PC-9 (cell line): ENCODE measurements at places on chromosomes 1 and 21. TPM values are rescaled to one million over a fixed set of nuclear protein-coding genes. Genes with fewer than 3 reads are reported as not detected.

DNA sequence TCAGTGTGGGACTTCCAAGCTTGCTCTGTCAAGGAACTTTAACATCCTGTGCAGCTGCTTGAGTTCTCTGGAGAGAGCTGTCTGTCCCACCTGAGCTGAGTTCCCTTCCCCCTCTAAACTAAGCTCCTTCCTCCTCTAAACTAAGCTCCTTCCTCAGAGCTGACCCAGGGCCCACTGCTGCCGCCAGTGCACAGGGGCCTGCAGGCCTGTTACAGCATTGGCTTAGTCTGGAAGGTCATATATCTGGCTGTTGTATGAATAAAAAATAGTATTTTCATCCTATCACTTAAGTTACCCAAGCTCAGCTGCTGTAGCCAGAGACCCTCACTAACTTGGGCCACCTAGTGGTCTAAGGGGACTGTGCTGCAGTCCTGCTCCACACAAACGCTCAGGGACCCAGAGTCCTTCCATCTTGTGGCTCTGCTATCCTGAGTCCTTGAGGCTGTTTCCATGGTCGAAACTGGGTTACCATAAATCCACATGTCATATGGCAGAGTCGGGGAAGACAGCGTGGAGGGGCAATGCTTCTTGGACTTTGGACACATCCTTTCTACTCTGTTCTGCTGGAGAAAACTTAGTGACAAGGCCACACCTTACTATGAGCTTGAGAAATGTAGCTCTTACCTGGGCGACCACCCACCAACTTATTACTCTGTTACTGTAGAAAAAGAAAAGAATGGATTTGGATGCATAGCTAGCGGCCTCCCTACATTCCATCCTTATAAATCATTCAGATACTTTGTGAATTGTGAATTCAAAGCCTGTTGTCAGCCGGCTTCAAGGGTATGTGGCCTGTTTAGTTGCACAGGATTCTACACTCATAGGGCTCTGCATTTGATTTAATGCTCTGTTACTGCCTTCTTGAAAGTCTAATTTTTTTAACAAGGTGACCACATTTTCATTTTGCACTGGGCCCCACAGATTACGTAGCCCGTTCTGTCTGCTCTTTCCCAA lies 71.4 kb upstream of the GCLM start:
- DNase-seq: no peak

SLAMF8 gene
- total RNA-seq: not detected in 2 replicates

NTMT2 gene
- total RNA-seq: not detected in 2 replicates

C1orf53 gene
- total RNA-seq: 6.0 and 9.5 TPM in 2 replicates

- DNase-seq: no peak
These were observed 30.0 kb upstream of the C1orf185 start for GRCh38 chr1:51072043-51072439.

DNA sequence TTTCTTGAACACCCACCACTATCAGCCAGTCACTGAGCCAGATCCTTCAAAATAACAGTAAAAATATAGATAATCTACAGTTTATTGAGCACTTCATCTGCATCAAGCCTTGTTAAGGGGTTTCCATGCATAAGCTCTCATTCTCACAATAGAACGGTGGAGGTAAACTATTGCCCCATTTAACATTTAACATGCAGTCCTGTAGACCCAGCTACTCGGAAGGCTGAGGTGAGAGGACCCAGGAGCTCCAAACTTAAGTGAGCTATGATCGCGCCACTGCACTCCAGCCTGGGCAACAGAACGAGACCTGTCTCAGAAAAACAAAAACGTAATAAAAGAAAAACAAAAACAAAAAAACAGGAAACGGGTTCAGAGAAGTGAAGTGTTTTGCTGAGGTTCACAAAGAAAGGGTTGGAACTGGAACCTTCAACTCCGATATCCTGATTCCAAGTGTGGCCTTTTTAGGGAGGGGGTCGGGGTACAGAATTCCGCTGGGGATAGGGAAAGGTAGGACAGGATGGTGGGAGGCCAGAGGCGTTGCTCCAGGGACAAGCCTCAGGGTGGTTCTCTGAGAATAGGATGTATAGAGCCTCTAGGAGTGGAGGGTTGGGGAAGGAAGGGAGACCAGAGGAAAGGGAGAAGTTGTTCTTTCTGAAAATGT lies 11.6 kb upstream of the SESN2 start:
- DNase-seq: no peak

GRCh38 chr1:64983110-64983509 lies 16.8 kb upstream of the JAK1 start:
- DNase-seq: peak; percentile 94

- DNase-seq: peak; percentile 59
These were observed 639.5 kb downstream of the MATN1 start for GRCh38 chr1:30083800-30084464.

GRCh38 chr1:36889478-36890226 lies 144.7 kb downstream of the GRIK3 start:
- DNase-seq: no peak

- peak; percentile 25 for DNase-seq
These were observed 34.0 kb downstream of the OPRD1 start for GRCh38 chr1:28845786-28846543.

- no peak for DNase-seq
These were observed 10.0 kb downstream of the NBPF3 start for GRCh38 chr1:21449906-21450305.

GRCh38 chr1:54328066-54328636 lies 78.0 kb downstream of the SSBP3 start:
- DNase-seq: no peak

- DNase-seq: peak; percentile 40
These were observed 27.9 kb downstream of the RGS5 start for GRCh38 chr1:163174524-163175437.

GRCh38 chr1:23421753-23422240 lies 2.8 kb downstream of the TCEA3 start:
- DNase-seq: no peak

DNA sequence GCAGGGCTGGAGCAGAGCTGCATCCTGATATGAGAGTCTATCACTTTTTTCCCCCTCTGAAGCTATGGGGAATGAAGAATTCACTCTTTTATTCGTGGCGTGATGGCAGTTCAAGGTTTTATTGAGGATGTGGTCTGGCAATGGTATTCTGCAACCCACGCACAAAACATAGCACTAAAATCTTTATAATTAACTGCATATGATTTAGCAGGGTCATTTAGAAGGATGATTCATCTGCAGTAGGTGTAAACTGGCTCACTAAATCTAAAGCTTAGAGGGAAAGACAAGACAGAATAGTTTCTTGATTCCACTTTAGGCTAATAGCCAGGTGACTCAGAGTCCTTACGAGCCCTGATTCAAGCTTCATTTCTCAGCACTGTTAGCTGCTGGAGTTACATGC lies 25.0 kb upstream of the CHRM3 start:
- no peak for DNase-seq

- DNase-seq: peak; percentile 95
These were observed at the start of gene FRRS1 for GRCh38 chr1:99766378-99766800. Gene FRRS1, minus strand, starts transcription at chr1:99766635. Its CDS starts 17,867 bp downstream, at chr1:99748768.

ERICH3 gene
- total RNA-seq: not detected in 2 replicates

RAB7B gene
- total RNA-seq: not detected in 2 replicates

DNA sequence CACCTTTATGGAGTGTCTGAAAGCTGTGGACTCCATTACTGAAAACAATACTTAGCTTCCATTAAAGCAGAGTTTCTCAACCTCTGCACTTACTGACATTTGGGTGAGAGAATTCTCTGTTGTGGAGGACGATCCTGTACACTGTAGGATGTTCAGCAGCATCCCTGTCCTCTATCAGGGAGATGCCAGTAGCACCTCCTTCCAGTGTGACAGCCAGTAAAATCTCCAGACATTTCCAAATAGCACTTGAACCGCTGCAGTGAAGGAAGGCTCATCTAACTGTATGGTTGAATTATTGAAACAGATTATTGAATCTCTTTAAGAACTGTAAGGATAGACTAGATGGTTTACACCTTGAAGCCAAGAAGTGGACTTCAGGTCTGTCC lies 3.1 kb downstream of the PRDM2 start:
- no peak for DNase-seq

PEX19 gene
- total RNA-seq: 50.1 and 52.5 TPM in 2 replicates

DNA sequence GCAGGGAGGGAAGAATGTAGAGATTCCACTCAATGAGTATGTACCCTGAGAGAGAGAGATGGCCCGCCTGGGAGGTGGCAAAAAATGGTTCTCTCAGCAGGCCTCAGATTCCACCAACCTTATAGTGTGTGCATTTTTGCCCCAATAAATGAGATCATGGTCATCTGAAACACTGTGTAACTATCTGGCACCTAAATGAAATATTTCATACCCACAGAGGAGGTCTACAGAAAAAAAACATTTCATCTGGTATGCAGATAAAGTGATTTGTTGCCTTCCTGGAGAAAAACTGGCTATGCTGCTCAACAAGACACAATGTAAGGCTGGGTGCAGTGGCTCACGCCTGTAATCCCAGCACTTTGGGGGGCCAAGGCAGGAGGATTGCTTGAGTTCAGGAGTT lies 4.9 kb downstream of the TMCO2 start:
- no peak for DNase-seq

CLCNKA gene
- total RNA-seq: 1.0 and 1.1 TPM in 2 replicates

GRCh38 chr1:23091545-23091944 lies 72.3 kb downstream of the KDM1A start:
- no peak for DNase-seq

GRCh38 chr1:59074598-59074997 lies 222.3 kb upstream of the FGGY start:
- no peak for DNase-seq

- DNase-seq: no peak
These were observed 23.6 kb downstream of the XCL2 start for GRCh38 chr1:168520052-168520751.

- no peak for DNase-seq
These were observed 96.7 kb upstream of the HP1BP3 start for GRCh38 chr1:20883766-20884165.

VANGL1 gene
- 33.4 and 43.0 TPM in 2 replicates for total RNA-seq

- DNase-seq: peak; percentile 38
These were observed 228.8 kb downstream of the COL11A1 start for GRCh38 chr1:102879439-102879993.

GRCh38 chr1:204098683-204099082 lies 25.8 kb downstream of the SOX13 start:
- no peak for DNase-seq

- peak; percentile 39 for DNase-seq
These were observed 69.8 kb downstream of the MEGF6 start for GRCh38 chr1:3541465-3541864.

OR2L5 gene
- not detected in 2 replicates for total RNA-seq

RAB42 gene
- 7.6 and 13.2 TPM in 2 replicates for total RNA-seq

BARHL2 gene
- total RNA-seq: not detected in 2 replicates

TMEM79 gene
- total RNA-seq: 10.4 and 12.8 TPM in 2 replicates

- no peak for DNase-seq
These were observed 12.0 kb upstream of the VWA5B1 start for GRCh38 chr1:20278692-20279130.

GRCh38 chr1:233885196-233885920 lies 19.1 kb upstream of the SLC35F3 start:
- DNase-seq: no peak

CTTNBP2NL gene
- total RNA-seq: 28.7 and 32.2 TPM in 2 replicates

CFAP107 gene
- not detected in 2 replicates for total RNA-seq

DNA sequence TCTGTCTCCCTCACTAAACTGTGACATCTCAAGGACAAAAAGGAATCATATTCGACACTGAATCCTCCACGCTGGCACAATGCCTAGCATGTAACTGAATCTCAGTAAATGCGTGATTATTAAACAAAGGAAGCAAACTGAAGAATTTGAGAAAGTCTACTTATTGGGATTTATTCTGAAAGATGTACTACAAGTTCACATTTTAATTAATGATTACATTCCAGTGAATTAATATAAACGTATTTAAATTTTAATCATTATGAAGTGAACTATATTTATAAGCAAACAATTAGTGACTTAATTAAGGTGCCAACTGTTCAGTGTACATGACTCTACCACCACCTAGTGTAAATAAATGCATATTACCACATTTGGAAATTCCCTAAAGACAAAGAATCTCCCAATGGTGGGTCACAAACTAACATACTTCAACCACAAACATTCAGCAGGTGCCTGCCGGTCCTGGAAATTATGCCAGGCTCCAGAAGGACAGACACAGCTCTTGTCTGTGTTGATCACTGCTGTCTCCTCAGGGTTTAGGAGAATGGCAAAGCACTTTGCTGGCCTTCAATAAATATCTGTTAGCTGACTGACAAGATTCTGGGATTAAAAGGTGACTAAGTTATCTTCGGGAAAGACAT lies 56.3 kb downstream of the SMYD3 start:
- DNase-seq: no peak

DNA sequence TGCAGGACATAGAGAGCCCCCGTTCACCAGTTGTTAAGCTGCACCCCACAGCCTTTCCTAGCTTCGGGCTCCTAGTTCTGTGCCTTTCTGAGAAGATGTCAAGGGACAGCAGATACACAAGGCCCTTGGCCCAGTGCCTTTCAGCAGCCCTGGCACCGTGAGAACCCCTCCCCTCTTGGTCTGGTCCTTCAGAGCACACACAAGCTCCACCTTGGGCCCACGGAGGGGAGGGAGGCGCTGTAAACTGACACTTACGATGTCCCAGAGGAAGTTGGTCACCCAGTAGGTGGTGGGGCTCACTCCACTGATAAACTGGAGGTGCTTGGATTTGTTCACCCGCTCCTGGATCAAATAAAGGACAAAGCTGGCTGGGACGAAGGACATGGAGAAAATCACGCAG lies 101.6 kb downstream of the ABCA4 start:
- DNase-seq: no peak

DNA sequence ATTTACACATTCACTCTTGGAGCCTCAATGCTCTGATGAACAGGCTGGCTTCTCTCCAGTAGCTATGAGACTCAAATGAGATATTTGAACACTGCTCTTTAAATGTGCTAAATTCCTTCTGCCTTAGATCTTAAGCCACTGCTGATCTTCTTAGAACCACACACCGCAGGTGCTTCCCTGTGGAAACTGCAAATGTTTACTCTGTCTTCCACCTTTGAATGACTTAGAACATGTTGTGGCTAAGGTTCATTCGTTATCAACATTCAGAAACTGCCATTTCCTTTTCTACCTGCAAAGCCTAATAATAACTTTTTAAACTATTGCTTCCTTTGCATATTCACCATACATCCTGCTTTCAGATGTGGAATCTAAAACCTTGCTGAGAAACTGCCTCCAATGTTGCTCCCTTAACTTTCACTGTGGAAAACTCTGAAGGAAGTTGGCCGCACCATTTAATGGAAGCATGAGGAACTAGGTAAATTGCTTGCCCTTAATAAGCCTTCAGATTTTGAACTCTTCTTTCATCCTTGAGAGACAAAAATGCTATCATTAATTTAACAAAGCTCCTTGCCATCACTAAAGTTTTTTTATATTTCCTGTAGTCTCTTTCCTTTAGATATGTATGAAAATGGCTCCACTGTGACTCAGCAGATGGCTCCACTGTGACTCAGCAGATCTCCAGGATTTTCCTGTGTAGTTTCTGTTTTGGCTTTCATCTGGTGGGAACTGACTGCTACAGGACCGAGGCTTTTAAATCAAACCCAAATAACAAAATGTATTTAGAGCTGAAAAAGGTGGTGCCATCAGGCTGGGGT lies 143.8 kb downstream of the TNFSF18 start:
- no peak for DNase-seq

GJA8 gene
- not detected in 2 replicates for total RNA-seq

NT5C1A gene
- not detected in 2 replicates for total RNA-seq

GRCh38 chr21:41501919-41502318 lies 6.0 kb downstream of the TMPRSS2 start:
- DNase-seq: peak; percentile 25
